Activated T-cell treated with anti-CD3 and anti-CD28 coated beads for 48 hours (primary cell): ENCODE measurements at places on chromosomes 7 and 10.

- DNase-seq: no peak
These were observed at the start of gene MARVELD1 for GRCh38 chr10:97713339-97713825. TSS of gene MARVELD1 (plus strand) at chr10:97713730. CDS start at chr10:97713877, 147 bp downstream.

- no peak for DNase-seq
These were observed 21.2 kb downstream of the PDE1C start for GRCh38 chr7:32048970-32049491.

DNA sequence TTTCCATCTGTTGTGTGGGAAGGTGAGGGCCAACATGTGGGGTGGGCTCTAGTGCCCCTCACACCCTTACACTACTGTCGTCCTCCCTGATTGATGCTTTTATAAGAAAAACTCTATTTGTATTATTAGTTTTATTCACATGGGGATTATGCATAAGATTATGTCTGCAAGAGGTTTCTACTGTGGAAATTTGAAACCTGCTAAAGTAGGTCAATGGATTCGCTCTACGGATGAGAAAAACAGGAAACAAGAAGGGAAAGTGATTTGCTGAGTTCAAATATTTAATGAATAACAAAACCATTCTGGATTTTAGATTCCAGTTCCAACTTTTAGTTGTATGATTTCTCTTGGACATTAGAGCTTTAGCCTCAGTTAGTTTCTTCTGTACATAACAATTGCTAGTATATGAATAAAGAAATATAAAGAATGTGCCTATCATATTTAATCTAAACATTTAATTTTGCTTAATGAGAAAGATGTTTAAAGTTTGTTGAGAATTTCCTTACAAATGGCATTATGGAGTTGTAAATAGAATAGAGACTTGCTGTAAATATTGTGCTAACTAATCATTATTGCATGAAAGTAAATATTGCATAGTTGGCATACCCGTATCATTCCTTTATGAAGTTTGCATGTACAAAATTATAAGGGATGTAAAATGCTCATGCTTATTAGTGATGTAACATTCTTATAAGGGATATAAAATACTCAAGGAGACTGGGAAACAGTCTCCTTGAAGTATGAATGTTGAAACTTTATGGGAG is 193.8 kb downstream of the THSD7A start:
- no peak for DNase-seq

DNA sequence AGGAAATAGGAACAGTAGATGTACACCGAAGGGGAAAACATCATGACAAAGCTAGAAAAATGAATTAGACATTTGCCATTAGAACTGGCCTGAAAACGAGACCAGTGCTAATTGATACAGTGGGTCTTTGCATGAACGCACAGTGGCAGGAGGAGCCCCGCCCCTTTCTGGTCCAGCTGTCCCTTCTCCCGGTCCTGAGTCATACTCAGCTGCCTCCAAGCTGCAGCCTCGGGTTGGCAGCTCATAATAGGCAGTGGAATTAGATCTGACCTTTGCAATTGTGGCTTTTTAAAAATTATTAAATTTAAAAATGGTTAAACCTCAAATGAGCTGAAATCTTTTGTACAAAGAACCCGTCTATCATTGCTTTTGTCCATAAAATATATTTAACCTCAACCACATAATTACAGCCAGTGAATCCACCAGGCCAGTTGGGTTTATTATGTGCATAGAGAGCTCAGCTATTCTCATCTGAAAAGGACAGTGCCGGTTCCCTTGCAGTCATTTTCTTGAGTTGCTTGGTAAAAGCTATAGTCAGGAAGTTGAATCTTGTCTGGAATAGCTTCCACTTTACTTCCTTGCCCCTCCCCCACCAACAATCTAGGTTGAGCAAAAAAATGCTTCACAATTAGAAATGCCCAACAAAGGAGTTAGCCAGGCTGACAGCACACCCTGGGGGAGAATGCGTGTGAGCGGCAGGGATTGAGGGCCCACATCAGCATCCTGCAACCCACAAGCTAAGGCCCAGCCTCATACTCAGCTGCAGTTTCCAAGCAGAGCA is 147.1 kb downstream of the BUB3 start:
- no peak for DNase-seq

DNA sequence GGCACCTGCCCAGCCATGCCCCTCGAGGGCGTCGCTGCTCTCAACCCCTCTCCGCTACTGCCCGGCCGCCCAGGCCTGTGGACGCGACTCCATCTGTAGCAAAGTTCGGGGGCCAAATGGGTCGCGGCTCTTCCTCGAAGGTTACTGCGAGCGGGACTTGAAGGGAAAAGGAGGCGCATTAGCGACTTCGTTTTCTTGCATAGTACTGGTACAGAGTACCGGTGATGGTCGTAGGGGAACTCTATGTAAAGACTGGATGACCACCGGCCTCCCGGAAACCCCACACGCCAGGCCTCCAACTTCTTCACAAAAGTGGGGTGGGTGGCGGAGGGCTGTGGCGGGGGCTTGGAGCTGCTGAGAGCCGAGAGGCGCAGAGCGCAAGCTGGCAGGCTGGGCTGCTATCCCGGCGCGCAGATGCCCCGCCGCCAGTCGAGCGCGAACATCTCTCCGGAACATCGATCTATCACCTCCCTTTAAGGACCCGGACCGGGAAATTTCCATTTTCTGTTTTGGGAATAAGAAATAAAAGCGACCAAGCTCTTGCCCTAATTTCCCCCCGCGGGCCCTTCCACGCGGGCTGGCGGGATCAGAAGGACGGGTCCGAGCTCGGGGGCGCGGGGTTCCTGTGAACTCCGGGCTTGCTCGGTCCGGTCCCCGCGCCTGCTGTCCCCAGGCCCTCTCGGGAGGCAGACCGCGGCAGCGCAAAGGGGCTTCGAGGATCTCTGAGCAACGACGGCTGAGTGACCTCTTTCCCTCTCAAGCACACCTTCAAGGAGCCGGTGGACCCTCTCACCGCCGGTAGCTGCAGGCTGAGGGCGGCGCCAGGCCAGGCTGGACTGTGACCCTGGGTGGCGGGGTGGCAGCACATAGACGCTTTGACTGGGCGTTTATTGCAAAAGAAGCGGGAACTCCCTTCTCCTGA is 12.2 kb upstream of the FEZF1 start:
- no peak for DNase-seq

DNA sequence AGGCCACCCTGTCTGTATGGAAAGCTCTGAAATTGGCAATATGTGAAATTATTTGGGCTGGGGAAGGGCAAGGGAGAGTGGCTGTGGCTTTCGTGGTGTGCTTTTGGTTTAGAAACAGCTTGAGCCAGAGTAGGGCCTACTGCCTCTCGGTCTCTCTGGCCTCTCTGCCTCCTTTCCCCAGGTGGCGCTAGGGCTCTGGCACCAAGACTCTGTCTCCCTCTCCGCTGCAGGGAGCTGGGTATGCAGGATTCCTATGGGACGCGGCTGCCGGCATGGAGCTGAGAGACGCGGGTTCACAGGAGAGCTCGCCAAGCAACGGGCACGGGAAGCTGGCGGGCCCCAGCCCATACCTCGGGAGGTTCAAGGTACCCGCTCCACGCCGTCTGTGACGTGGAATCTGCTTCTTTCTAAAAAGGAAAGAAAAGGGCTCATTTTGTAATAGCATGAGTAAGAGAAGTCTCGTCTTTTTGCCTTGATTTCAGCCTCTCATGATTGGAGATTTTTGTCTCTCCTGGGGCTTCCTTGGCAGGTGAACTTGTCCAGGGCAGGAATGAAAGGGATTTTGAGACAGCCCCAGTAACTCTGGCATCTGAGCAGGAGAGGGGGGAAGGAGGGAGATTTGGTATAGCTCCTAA is 105.1 kb upstream of the ANLN start:
- no peak for DNase-seq

DNA sequence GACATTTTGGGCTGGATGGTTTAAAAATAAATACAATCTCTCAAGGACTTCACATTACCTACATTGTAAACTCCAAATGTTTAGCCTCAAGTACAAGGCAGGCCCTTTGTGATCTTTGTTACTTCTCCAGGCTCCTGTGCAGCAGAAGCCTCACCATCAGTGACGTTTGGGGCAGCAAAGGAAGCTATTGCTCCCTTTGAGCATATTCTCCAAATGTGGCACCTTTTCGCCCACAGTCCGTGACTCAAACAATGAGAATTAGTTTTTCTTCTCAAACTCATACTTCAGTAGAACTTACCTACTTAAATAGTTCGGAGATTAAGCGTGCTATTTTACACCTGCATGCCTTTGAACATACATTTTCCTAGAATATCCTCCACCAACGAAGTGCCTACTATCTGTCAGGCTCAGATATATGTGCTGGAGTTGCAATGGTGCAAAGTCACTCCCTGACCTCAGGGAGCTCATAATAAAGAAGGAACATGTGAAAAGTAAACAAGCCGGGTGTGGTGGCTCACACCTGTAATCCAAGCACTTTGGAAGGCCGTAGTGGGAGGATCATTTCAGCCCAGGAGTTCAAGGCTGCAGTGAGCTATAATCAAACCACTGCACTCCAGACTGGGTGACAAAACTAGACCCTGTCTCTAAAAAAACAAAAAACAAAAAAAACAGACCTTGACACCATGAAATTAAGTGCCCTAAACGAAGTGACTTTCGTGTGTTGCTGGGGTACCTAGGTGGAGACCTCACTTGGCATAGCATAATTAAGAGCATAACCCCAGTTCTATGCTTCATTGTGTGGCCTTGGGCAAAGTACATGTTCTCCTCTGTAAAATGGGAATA is 1.2 kb upstream of the ABCF2 start:
- DNase-seq: no peak

DNA sequence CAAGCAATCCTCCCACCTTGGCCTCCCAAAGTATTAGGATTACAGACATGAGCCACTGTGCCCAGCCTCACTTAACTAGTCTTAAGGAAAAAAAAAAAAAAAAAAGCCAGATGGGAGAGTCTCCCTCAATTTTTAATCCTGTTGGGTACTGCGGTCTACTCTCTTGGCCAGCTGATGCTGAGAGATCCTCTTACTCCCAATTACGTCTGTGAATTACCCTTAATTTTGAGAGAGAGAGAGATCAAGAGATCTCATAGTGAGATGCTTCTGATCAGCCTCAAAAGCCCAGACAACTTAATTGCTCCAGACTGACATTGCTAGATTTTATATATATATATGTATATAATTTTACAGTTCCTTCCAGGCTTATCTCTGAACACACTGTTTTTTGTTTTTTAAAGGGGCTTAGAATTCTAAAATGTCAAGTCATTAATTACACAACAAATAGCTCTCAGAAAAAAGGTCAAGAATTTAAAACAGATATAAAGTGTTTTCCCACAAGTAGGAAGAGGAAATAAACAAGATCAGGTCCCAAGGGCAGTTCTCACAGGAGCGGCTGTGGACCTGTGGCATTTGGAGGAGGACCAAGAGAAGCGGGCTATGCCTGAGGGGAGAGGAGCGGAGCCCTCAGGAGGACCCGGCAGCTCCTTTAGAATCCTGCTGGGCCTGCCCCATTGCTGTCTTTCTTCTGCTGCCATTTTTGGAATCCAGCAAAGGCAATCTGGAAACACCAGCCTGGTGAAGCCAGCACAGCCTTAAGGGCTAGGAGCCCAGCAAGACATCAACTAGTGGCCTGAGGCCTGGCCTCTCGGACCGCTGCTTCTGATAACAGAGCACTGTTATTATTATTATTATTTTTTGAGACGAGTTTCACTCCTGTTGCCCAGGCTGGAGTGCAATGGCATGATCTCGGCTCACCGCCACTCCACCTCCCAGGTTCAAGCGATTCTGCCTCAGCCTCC is 30.1 kb downstream of the DENND2A start:
- DNase-seq: no peak

GRCh38 chr10:5504146-5505072 is 5.0 kb upstream of the CALML5 start:
- no peak for DNase-seq

- no peak for DNase-seq
These were observed 150.3 kb downstream of the HPSE2 start for GRCh38 chr10:99085358-99085757.

DNA sequence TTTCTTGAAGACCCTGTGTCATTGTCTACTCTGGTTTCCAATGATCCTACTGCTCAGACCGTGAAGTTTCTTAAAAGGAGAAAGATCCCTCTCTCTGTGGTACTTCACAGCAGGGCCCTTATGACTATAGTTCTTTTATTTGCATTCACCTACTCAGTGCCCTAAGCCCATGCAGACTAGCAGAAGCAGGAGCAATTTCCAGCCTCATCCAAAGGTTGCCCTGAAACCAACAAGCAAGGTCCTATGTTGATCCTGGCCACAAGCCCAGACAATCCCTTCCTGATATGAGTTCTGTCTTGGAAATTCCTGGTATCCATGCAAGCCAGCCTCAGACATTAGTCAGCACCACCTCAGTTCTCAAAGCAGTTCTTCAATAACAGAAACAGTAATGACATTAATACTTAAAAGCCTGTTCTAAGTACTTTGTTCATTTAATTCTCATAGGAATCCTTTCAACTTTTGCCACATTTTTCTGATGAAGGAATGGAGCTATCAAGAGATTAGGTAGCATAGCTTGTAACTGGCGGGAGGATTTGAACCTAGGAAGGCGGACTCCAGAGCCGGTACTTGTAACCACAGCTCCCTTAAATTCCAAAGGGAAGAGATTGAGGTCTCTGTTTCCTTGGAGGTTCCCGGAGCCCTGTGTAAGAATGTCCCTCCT is 58.1 kb upstream of the ST8SIA6 start:
- no peak for DNase-seq

GRCh38 chr10:118501171-118501570 is 94.3 kb downstream of the PRLHR start:
- no peak for DNase-seq

DNA sequence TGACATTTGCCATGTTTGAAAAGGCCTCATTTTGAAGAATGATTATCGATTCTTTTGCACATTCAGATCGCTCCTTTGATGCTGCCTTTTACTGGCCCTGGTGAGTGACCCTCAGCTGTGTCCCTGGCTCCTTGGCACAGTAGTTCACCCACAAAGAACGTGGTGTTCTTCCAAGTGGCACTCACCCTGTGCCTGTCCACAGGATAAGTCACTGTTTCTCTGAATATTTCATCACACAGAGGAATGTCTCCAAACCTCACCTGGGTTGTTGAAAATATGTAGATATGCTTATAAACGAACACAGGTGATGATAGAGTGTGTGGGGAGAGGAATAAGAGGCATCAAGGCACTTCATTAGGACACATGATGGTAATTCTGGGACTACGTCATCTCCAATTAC is 810.7 kb downstream of the CCSER2 start:
- DNase-seq: no peak
